ENCODE measurements at places on chromosomes 2 and 18.

GRCh38 chr2:207066791-207067460 lies 98.8 kb downstream of the KLF7 start:
- DNase-seq = no peak

GRCh38 chr18:48106976-48107781 lies 176.7 kb upstream of the SMAD2 start:
- DNase-seq = no peak

GRCh38 chr2:229748950-229749349 lies 34.6 kb upstream of the DNER start:
- DNase-seq = no peak

DNA sequence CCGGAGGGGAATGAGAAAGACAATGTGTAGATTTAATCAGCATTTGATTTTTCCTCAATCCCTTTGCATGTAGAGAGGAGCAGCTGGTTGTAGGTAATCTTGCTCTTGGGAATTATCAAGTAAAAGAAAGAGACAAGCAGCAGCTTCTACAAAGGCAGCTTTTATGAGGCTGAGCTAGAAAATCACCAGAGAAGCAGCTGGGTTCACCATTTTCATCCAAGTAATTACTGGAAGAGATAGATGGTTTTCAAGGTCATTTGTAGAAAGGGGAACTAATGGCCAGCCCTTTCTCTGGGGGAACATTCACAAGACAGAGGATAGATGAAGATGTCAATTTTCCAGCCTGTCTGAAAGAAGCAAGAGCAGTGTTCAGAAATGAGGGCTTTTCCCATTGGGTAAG lies 113.0 kb downstream of the RND3 start:
- no peak for DNase-seq

GRCh38 chr2:19786408-19787058 lies 115.2 kb downstream of the TTC32 start:
- DNase-seq = no peak

- no peak for DNase-seq
These were observed 126.3 kb downstream of the IRS1 start for GRCh38 chr2:226673314-226673723.

GRCh38 chr2:15133461-15133860 lies 427.7 kb downstream of the NBAS start:
- no peak for DNase-seq

DNA sequence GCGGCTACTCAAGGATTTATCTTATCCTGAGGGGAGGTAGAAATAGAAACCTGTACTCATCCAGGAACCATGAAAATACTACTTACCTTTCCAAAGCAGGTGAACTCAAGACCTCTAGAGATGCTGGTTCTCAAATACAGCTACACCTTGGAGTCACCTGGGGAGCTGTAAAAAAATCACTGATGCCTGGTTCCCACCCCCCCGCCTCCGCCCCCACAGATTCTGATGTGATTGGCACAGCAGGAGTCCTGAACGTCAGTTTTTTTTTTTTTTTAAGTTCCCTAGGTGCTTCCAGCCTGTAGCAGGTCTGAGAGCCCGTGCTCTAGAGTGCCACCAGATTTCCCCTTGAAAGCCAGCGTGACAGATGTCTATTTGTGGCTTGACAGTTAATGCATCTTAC lies 113.6 kb downstream of the MRO start:
- DNase-seq = no peak

DNA sequence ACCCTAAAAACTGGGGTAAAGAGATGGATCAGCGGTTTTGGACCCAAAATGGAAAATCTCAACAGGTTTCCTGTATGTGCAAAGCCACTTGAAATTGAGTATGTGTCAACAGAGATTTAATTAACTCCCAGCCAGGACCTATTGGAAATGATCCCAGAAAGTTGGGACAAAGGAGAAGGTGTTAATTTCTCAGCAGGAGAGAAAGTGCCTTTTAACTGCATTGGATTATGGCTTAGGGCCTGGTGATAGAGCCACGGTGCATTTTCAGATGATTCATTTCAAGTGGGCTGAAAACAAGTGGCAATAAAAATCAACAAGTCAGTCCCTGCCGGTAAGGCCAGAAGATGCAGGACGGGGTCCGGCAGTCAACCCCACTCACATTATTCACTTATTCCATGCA lies 80.2 kb upstream of the BCL11A start:
- no peak for DNase-seq

- no peak for DNase-seq
These were observed 691.9 kb upstream of the TMEFF2 start for GRCh38 chr2:192886636-192887035.

DNA sequence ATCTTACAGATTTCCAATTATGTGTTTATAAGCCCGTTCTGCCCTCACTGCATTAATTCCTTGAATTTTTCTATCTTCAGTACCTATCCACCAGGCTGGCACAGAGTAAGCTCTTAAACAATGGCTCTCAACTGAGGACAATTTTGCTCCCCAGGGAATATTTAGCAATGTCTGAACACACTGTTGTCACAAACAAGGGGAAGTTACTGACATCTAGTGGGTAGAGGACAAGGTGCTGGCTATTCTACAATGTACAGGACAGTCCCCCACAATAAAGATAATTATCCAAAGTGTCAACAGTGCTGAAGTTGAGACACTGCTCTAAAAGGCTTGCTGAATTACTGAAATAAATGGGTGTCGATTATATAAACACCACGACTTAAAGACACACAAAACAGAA lies 5.0 kb downstream of the NDUFS1 start:
- DNase-seq = no peak

DNA sequence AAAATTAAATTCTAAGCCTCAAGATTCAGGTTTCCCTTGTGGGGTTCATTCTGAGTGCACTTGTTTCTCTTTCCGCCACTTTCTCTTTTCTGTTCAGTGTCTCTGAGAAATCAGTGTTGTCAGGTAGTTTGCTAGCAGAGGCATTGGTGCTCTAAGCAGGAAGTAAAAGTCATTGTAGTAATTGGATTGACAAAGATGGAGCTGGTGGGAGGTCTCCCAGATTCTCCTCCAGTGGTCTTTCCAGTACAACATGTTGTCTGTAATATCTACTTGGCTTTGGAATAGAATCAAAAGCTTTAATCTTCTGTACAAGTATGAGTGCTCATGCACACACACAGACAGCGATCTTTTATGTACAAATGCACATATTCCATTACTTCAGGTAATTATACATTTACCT lies 135.6 kb downstream of the KLHL14 start:
- DNase-seq = no peak

- DNase-seq = no peak
These were observed 275.5 kb downstream of the KCNJ3 start for GRCh38 chr2:154974041-154974440.

GRCh38 chr18:46625069-46625468 lies 32.0 kb downstream of the LOXHD1 start:
- no peak for DNase-seq

- no peak for DNase-seq
These were observed at the start of gene GPR17 for GRCh38 chr2:127645395-127646291. Gene GPR17 (plus strand): TSS chr2:127646153. CDS start chr2:127650736, 4,583 bp downstream.

DNA sequence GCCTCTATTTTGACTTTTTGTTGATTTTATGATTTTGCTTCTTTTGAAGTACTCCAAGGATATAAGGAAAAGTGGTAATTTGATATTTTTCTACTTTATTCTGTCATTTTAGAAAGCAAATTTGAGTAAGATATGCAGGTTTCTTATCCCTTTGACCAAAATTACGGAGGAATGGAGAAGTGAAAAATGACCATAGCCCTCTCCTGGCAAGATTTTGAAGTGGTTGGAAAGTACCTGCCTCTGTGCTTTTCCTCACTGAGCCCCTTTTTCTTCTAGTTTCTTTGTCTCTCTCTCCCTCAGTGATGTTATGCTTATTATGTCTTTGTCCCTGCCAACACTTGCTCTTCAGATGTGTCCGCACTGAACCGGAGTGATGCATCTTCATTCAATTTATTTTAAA lies 898.1 kb downstream of the EPHA4 start:
- no peak for DNase-seq

All from CD4-positive, alpha-beta T cell treated with Interleukin-15 for 1 hour (primary cell).